CD4-positive, alpha-beta T cell treated with Interleukin-15 for 4 hours (primary cell): ENCODE measurements at places on chromosomes 5 and 9.
A peak's percentile ranks its signal among the peaks of the same experiment; 100 is the strongest.

DNA sequence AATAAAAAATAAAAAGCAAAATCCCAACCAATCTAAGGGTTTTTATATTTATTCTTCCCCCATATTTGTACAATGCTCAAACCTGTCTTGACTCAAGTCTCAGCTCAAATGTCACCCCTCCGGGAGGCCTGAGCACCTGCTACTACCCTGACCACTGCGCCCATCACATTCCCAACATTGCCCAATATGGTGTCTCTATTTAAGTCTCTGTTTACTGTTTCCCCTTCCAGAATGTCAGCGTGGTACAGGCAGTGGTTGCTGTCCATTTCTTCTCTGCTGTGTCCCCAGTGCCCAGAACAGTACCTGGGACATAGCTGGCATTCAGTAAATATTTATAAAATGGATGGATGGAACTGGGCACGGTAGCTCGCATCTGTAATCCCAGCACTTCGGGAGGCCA is 47.3 kb upstream of the PRRC2B start:
- no peak for DNase-seq

DNA sequence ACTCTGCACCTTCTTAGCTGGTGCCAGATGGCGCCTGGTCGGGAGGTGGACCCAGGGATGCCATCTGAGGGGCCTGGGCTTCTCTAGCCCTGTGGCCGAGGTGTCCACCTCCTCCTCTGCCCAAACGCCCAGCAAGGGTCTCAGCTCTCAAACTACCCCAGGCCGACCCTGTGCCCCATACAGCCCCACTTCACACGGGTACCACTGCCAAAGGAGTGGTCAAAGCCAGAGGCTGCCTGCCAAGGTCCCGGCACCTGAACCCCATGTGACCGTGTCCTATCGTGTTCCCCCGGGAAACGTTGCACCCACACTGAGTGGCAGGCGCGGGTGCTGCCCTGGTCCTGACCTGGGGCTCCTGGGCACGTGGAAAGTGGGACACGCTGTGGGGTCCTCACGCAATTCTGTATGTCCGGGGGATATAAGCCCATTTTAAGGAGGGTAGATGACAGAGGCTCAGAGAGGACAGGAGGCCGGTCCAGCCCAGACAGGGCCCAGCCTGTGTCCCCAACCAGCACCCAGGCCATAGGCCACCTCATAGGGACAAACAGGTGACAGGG is 1.9 kb downstream of the ENTPD8 start:
- DNase-seq: no peak

GRCh38 chr9:109205526-109205925 is 38.5 kb upstream of the FRRS1L start:
- DNase-seq: no peak

DNA sequence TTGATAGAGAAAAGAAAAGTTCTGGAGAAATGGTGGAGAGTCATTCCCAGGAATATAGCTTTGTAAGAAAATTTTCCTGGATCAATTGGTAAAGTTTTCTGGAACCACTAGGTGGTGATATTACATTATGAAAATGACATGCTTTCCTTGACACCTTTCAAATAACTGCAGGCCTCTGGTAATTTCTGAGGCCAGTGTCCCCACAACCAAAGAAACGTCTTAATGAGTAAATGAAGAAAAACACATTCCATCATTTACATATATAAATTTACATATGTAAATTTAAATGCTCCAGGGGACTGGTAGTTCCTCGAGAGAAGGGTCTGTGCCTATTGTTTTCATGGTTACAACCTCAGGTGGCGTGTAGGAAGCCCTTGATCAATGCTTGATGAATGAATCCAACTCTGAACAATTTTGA is 17.2 kb upstream of the RGS3 start:
- peak; percentile 29 for DNase-seq

DNA sequence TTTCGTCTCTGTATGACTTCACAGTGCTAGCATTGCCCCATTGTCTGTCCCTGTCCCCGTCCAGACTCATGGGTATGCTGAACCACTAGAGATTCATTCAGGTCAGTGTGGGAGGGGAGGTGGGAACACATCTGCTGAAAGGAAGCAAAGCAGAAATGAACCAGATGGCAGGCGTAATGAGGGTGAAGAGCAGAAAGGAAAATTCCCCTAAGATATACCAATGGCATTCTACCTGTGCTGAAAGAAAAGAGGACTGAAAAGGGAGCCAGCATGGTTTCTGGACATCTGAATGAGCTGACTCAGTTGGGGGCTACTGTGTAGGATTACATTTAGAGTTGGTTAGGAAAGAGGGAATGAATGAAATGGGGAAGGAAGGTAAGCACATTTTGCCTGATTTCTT is 678.7 kb downstream of the MAT2B start:
- DNase-seq: no peak

- DNase-seq: no peak
These were observed 480.7 kb downstream of the CSNK1G3 start for GRCh38 chr5:123992641-123993040.

DNA sequence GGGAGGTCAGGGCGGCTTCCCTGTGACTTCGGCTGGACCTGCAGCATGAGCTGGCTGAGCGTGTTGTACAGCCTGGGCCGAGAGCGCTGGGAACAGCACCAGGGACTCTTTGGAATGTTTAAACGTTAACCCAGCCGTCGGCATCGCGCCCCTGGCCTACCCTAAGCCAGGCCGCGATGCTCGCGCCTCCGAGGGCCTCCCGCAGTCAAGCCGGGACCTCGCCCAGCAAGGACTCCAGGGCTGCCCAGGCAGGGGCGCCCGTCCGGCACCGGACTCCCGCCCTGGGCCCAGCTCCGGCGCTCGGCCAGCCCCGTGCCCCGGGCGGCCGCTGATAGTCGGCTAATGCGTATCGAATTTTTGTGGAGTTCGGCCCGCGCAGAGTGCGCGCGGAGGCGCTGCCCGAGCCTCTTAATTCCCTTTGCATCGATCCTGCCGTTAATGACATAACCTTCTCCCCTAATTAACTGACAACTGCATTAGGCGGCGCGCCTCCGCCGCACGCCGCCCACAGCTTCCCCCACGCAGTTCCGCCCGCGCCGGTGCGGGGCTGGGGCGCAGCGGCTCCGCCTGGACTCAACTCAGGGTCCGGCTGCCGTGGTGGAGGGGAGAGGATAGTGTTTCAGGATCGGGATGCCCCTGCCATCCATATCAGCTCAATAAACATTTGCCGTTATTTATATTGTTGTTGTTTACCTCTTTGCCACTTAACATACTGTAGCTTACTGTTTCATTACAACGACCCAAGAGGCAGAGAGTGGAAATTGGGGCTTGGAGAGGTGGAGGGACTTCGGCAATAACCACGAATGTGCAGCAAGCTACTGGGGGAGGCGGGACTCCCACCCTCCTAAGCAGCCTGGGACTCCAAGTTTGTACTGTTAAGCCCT is 28.8 kb upstream of the CDC23 start:
- DNase-seq: no peak

DNA sequence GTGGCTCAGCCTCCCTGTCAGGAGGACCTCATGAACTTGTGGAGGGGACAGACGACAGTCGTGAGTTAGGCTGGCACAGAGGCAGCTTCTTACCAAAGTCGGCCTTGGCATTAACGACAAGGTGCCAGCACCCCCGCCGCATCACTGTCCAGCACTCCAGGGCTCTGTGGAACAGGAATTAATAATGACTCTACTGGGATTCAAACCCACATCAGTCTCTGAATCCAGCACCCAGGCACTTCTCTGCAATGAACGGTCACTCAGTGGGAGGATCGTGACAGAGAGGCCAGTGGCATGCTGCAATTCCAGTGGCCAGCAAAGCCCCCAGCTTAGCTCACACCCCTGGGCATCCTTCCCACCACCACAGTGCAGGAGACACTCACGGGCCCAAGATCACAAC is 263.3 kb upstream of the ADAMTS16 start:
- DNase-seq: no peak

DNA sequence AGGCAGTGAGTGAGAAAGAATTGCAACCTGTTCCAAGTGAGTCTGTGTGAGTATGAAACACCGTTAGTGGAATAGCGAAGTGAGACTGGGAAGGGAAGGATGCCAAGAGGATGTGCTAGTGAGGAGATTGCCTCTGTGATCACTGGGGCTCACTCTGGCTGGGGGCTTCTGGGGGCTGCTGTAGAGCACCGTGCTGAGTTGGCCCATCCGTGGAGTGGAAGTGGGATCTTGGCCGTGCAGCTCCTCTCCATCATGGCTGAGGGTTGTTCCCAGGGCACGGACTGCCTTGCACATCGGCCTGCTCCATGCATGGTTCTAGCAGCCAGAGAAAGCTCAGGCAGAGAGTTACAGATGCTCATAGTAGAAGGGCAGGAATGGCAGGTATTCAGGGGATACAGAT is 236.1 kb downstream of the AGTPBP1 start:
- no peak for DNase-seq

DNA sequence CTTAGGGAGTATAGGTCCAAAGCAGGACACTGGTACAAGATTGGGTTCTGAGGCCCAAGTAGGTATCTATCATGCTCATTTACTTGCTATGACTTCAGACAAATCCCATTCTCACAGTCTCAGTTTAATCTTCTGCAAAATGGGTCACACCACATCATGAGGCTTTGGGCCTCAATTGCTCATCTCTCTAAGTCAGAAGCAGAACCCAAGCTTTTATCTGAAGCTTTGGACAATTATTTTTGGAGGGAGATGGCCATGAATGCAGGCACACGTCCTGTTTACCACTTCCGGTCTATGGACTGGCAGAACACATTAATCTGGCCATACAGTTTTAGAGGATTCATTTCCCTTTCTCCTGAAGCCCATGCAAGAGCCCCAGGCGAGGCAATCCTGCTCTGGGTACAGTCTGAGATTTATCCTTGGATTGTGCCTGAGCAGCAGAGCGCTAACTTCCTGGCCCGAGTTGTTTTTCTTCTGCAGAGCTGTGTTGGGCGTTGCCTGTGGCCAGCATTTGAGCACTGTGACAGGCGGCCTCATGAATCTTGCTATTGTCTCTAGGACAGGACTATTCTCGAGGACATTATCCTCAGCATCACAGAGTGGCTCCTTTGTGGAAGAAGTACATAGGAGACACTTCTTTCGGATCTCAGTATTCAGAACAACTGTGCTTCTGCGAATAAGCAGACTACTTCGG is 16.1 kb downstream of the SLC22A4 start:
- no peak for DNase-seq

GRCh38 chr9:109440117-109440515 is 58.0 kb downstream of the PTPN3 start:
- no peak for DNase-seq

- DNase-seq: no peak
These were observed 177.1 kb downstream of the GAPVD1 start for GRCh38 chr9:125438506-125439433.

DNA sequence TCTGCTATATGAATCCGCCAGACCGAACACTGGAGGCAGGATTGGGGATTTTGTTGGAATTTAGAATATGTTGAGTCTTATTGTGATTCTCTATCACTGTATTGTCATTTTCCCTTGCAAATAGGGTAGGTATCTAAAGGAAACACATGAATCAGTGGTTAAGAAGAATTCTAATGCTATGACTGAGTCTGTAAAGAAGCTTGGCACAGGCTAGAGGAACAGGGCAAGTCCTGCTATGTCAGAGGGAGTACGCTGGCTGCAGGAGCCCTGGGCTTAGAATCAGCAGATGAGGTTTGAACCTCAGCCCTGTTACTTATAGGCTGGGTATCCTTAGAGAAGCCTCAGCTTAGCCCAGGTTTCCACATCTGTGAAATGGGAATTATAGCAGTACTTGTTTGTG is 198.1 kb downstream of the NR3C1 start:
- no peak for DNase-seq

GRCh38 chr5:65482296-65482735 is 596 bp upstream of the ADAMTS6 start:
- no peak for DNase-seq

DNA sequence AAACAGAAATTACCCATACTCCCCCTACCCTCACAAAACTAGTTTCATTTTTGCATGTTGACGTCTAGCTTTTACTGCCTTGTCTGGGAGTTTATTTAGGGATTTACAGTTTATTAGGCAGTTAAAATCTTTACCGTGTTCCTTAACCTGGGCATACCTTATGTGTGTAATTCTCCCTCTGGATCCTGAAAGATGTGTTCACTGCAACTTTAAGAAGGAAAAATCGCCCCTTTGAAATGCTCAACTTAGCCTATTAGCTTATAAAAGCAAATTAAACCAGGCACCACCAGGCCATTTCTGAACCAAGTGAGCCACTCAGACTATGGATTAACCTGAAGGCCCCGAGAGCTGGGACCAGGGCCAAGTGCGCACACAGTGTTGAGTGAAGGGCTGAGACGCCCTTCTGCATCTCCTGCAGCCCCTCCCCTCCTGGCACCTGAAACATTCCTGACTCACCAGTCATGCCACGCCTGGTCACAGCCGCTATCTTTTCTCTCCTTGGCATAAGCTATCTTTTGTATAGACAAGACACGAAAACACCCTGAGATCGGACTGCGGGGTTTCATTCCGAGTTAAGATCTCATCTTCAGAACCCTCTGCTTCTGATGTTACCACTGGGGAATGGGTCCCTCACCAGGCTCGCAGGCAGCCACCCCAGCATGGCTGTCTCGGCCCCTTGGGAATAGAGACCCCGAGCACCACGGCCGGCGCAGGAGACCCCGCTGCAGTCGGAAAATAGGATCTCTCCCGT is 111.9 kb downstream of the ROR2 start:
- DNase-seq: no peak

DNA sequence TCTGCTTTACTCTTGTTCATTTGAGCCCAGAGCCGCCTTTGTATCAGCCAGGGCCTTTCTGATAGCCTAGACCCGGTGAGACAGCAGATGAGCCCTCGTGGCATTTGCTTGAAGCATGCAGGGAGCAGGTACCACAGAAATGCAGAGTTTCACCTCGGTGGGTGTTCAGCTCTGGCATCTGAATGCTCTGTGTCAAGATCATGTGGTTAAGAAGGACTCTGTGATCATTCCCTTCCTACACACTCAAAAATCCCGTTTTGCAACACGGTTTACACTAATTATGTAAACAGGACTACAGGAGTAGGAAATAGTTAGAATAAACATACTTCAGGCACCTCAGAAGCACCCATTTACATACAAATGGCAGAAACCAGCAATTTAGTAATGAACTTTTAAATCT is 67.2 kb downstream of the MVB12B start:
- no peak for DNase-seq

- no peak for DNase-seq
These were observed 40.0 kb downstream of the TMEM252 start for GRCh38 chr9:68500457-68501381.

- DNase-seq: no peak
These were observed 47.1 kb upstream of the AKNA start for GRCh38 chr9:114434878-114435311.

GRCh38 chr5:157049605-157050004 is 9.3 kb downstream of the HAVCR1 start:
- DNase-seq: no peak

- no peak for DNase-seq
These were observed 73.0 kb downstream of the TMEM161B start for GRCh38 chr5:88195636-88196035.

DNA sequence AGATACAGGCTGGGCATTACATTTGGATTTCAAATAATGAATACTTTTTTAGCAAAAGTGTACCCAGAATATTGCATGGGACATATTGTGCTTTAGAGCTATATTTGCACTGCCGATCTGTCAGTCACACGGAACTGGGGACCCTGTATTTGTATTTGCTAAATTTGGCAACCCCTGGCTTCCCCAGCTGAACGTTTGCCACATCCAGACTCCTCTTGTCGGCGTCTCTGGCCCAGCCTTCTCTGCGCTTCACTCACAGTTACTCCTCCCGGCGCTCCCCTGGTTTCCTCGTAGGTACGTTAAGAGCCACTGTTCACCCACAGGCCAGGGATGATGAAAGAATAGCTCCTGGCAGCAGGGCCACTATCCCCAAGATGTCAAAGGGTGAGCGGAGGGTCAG is 58.7 kb downstream of the NSUN2 start:
- DNase-seq: no peak
